ENCODE measurements at places on chromosomes 5 and 9. TPM values are rescaled to one million over a fixed set of nuclear protein-coding genes. Genes with fewer than 3 reads are reported as not detected.

DNA sequence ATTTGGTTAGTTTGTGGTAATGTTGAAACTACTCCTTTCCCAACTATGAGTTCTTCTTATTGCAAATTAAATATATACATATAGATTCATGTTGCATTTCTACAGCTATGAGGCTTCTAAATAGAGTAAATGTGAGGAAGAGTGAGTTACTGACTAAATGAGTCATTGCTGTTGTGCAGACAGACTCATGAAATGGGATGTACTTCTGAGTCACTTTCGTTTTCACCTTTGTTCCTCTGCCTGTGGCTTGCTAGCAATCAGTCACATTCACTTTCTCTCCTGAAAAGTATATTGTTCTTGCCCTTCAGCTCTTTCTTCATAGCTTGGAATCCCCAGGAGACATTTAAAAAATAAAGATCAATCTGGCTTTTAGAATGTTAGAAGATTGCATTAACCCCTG lies 295.5 kb upstream of the SMC2 start:
- no peak for DNase-seq

DNA sequence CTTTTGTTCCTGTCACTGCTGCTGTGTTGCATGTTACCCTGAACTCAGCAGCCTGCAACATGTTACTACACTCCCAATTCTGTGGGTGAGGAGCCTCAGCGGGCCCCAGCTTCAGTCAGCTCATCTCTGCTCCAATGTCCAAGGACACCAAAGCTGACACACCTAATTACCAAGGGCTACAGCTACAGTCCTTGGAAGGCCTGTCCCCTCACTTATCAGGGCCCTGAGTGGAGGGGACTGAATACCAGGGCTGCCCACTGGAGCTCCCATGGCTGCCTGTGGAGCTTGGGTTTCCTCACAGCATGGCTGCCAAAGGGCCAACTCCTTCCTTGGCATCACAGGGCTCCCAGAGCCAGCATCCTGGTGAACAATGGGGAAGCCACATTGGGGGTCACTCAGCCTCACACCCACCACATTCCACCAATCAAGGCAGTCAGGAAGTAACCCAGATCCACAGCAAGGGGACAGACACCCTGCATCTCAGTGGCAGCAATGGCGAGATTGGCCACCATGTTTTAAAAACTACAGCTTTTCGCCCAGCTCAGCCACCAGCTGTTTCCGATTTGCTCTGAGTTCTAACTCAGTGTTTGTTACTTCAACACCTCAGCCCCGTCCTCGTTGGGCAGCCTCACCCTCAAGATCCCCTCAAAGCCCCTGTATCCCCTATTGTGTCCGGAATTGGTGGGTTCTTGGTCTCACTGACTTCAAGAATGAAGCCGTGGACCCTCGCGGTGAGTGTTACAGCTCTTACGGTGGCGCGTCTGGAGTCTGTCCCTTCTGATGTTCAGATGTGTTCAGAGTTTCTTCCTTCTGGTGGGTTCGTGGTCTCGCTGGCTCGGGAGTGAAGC lies 18.9 kb downstream of the SEMA4D start:
- DNase-seq = no peak

GRCh38 chr9:122380293-122380692 lies 9.5 kb downstream of the PTGS1 start:
- DNase-seq = no peak

- no peak for DNase-seq
These were observed 75.0 kb downstream of the TMEM232 start for GRCh38 chr5:110651507-110651906.

- DNase-seq = no peak
These were observed 105.7 kb upstream of the KLF9 start for GRCh38 chr9:70519912-70520724.

DNA sequence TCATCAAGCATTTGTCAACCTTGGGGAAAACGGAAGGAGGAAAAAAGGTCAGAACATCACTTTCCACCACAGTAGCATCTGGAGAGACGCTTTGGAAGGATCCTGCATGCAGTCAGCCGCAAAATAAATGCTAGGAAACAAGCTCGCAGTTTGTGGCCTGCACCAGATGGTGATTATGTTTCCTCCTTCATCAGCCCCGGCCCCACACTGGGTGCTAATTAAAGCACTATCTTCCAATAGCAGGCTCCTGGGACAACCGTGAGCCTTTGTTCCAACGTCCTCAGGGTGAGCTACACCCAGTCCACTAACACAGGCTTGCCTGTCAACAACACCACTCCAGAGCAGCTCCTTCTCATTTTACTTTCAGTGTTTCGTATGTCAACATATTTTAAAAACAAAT lies 64.0 kb downstream of the RNF130 start:
- DNase-seq = no peak

GRCh38 chr5:73861313-73861988 lies 235.5 kb downstream of the ARHGEF28 start:
- no peak for DNase-seq

GRCh38 chr9:136928591-136928990 lies 15.9 kb downstream of the FBXW5 start:
- DNase-seq = no peak

DNA sequence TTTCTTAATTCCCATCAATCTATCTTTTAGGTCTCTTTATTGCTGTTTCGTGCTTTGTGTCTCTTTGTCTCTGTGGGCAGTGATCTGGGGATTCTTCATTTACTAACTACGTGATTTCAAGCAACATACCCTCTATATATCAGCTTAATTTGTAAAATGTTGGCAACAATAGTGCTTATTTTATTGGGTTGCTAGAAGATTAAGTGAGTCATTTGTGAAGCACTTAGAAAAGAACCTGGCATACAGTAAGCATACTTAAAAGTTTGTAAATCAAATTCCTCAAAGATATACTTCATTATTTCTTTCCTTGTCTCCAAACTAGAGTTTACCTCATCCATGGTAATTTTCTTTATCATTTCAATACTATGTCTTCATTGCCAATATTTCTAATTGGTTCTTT lies 669.7 kb downstream of the MAT2B start:
- DNase-seq = no peak

DNA sequence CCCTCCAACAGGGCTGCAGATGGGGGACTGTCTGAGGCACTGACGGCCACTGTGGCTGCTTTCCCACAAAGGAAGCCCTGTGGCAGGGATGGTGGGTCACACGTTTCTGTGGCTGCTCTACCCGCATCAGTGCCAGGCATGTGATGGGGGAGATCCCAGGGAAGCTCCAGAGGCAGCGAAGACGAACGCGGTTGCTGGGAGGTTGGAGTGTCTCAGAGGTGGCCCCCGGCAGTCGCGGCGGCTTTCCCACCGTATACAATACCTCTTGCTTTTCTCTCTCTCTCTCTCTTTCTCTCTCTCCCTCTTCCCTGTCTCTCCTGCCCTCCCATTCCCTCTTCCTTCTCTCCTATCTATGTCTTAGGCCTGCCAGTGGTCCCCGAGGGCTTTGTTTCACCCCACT lies 56.7 kb downstream of the CYFIP2 start:
- no peak for DNase-seq

- no peak for DNase-seq
These were observed 72.0 kb downstream of the ZNF474 start for GRCh38 chr5:122201365-122201764.

GRCh38 chr5:90866915-90867731 lies 308.5 kb downstream of the ADGRV1 start:
- DNase-seq = no peak

DNA sequence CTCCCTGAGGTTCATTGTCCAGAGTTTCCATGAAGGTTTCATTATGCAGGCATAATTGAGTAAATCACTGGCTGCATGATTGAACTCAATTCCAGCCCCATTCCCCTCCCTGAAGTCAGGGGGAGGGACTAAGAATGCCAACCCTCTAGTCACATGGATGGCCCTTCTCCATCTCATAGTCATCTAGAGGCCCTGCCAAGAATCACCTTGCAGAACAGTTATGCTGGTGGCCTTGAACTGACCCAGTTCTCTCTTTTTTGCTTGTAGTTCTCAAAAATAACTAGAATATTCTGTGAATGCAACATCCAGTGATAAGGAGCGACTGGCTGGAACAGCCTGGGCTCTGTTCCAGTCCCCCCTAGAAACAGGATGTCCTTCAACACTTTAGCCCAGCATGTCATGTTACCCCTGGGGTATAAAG lies 31.7 kb downstream of the SLC35A4 start:
- DNase-seq = no peak

GRCh38 chr9:77142366-77142765 lies 35.0 kb upstream of the VPS13A start:
- no peak for DNase-seq

- no peak for DNase-seq
These were observed 140.5 kb downstream of the ENTREP1 start for GRCh38 chr9:69465473-69465872.

DNA sequence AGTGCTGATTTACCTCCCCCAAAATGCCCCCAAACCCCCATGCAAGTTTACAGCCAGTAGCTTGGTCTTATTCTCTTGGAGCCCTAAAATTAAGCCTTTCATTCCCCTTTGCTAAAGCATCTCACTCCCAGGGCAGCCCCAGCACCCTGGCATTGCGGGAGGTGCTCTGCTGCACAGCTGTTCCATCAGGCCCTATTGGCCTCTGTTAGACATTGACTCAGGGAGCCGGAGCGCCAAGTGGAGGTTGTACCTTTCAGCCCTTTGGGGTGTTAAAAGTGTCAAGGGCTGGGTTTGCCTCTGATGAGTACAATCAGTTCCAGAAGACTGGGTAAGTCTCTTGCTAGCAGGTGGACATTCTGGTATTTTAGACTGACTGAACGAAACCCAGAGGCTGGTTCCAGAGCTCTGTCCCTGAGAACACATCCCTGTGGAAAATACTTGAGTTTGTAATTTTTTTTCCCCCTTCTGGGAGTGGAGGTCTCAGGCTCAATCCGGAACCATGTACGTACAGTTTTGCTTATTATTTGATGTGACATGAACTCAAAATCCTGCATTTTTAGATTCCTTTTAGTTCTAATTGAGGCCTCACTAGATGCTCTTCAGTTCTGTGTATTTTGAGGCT lies 102.4 kb downstream of the UBE2R2 start:
- no peak for DNase-seq

DNA sequence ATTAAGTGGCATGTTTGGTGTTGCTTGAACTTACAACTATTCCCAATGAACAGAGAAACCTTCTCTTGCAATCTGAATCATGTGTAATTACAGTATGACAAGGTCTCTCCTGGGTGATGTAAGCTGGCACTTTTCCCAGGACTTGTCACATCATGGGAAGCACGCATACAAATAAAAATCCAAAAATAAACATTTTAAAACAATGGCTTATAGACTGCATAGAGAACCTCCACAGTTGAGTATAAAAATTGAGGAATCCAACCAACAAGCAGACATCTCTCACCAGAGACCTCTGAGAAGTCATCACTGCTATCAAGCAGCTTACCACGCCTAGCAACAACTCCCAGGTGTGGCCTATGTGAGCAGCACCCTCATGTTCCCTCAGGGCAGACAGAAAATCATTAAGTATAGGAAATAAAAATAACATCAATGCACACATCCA lies 3.9 kb downstream of the MLLT3 start:
- no peak for DNase-seq

- no peak for DNase-seq
These were observed 1154.7 kb downstream of the DTWD2 start for GRCh38 chr5:117833691-117834090.

GRCh38 chr5:125310749-125311148 lies 564.3 kb upstream of the ZNF608 start:
- DNase-seq = no peak

DNA sequence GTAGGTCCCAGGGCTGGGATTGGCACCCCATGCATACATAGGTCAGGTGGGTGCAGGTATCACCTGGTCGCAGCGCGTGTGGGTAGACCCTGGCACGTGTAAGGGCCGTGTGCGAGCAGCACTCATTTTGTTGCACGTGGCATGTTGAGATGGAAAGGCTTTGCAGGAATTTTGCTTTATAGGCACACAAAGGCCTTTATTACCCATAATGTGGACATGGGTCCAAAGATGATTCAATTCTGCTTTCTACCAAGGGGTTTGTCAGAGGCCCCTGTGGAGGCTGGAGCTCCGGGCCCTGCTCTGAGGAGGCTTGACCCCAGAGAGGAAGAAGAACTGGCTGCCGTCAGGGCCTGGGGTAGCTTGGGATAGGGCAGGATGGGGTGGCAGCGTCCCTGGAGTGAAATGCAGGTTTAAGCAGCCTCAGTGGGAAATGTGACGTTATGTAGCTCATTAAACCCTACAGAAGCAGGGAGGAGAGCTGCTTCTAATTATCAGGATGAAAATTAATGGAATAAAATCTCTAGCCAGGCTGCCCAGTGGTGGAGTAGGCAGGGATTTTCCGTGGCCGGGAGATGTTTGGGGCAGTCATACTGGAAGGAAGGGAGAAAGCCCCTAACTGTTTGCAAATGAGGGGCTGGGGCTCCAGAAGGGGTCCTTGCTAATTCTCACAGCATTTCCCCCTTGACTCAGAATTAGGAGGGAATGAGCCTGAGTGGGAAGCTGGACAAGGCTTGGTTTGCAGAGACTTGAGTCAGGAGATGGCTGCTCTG lies 103.3 kb upstream of the PITX1 start:
- DNase-seq = no peak

DNA sequence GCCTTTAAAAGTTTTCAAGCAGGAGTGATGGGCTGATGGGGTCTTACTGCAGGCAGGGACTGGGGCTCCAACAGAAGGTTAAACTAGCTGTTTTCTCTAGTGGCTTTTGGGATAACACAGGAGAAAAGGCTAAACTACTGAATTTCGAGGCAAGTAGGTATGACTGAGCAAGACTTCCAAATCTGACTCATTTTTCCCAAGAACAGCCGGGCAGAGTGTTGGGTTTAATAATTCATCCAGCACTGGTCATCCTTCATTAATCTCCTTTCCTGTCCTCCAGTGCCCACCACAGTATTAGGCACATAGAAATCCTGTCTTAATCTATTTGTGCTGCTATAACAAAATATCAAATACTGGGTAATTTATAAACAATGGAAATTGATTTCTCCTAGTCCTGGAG lies 20.5 kb downstream of the MSX2 start:
- no peak for DNase-seq

CCDC192 gene
- not detected for polyA plus RNA-seq

PCDHGB3 gene
- polyA plus RNA-seq = 0.33 TPM

MORN5 gene
- polyA plus RNA-seq = not detected

CCDC180 gene
- 6.8 TPM for polyA plus RNA-seq

EMB gene
- 43.3 TPM for polyA plus RNA-seq

LRRC70 gene
- polyA plus RNA-seq = 4.7 TPM

KCNV2 gene
- not detected for polyA plus RNA-seq

CCNI2 gene
- polyA plus RNA-seq = 0.04 TPM

Measured in B cell (primary cell).